ENCODE measurements at places on chromosomes 6 and 20.

DNA sequence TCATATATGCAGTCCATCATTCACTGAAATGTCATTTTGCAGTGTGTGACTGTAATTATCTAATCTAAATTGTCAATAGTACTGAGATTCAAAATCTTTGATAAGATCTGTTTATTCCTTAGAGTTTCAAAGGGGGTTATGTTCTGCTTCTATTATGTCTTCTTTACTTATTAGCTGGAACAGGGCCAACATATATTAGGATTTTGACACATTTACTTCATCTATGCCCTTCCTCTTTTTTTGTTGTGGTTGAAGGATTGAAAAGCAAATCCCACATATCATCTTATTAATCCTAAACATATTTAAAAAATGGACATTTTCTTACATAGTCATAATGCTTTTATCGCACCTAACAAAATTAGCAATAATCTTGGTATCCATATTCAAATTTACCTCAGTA lies 30.3 kb upstream of the MAS1 start:
- H3K27ac ChIP-seq = no peak overlapping the region
- H3K4me1 ChIP-seq = peaks cover 4% of the 10 kb centered on the region
- no peak for DNase-seq

DNA sequence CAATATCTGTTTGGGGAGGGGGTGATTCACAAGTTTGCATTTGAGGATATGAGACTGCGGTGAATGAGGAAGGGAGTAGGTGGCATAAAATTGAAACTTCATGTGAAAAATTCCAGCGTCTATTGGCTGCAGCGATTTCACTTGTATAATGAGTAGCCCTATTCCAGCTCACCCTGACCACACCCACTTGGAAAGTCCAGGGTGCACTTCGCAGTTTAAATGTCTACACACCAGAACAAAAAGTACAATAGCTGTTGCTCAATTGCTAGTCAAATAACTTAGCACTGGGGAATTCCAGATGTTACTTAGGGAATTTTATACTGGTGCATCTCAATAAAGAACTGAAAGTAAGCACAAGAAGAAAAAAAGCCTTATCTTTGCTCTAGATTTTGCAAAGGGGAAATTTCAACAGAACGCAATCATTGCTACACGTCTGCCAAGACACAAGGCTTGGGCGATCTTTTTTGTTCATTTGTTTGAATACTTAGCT lies 6.3 kb downstream of the TNFAIP3 start:
- peaks cover 25% of the 10 kb centered on the region for H3K36me3 ChIP-seq
- peak; percentile 84 for DNase-seq
- no peaks in the 10 kb centered on the region for H3K27me3 ChIP-seq
- peak overlapping the region; percentile 5 for H3K27ac ChIP-seq
- H3K4me1 ChIP-seq = peaks cover 20% of the 10 kb centered on the region

- H3K36me3 ChIP-seq = no peaks in the 10 kb centered on the region
- no peak for DNase-seq
- no peaks in the 10 kb centered on the region for H3K27me3 ChIP-seq
- no peaks in the 10 kb centered on the region for H3K4me1 ChIP-seq
- H3K27ac ChIP-seq = no peak overlapping the region
Observed at GRCh38 chr6:140874066-140874465, 1258.7 kb upstream of the GJE1 start.

DNA sequence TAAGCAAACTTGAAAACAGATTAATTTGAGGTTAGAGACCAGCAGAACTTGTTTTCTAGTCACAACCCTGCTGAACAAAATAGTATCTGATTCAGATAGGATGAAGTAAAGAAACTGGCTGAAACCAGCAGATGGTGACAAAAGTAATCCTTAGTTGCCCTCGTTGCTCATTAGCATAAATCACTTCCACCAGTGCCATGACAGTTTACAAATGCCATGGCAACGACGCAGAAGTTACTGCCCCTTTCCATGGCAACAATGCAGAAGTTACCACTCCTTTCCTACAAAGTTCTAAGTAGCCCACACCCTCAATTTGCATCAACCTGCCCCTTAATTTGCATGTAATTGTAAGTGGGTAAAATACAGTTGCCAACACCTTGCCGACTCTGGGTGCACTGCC lies 23.7 kb downstream of the SNRPB start:
- no peaks in the 10 kb centered on the region for H3K27me3 ChIP-seq
- H3K4me3 ChIP-seq = no peak overlapping the region
- no peak overlapping the region for H3K27ac ChIP-seq
- no peaks in the 10 kb centered on the region for H3K36me3 ChIP-seq
- no peak for DNase-seq

- H3K36me3 ChIP-seq = no peaks in the 10 kb centered on the region
- no peak for DNase-seq
- H3K27ac ChIP-seq = no peak overlapping the region
- no peaks in the 10 kb centered on the region for H3K4me1 ChIP-seq
- H3K4me3 ChIP-seq = no peak overlapping the region
Observed at GRCh38 chr6:89260832-89261231, 43.7 kb upstream of the GABRR1 start.

GRCh38 chr20:32067234-32067821 lies 15.3 kb downstream of the HCK start:
- H3K27ac ChIP-seq = no peak overlapping the region
- no peaks in the 10 kb centered on the region for H3K4me1 ChIP-seq
- no peak for DNase-seq
- peaks cover 22% of the 10 kb centered on the region for H3K27me3 ChIP-seq
- no peaks in the 10 kb centered on the region for H3K36me3 ChIP-seq

- no peak for DNase-seq
- H3K4me1 ChIP-seq = no peaks in the 10 kb centered on the region
- peaks cover 9% of the 10 kb centered on the region for H3K36me3 ChIP-seq
Observed at GRCh38 chr20:49914310-49915117, 815 bp downstream of the SPATA2 start.

- H3K36me3 ChIP-seq = no peaks in the 10 kb centered on the region
- no peak overlapping the region for H3K27ac ChIP-seq
- no peaks in the 10 kb centered on the region for H3K27me3 ChIP-seq
- H3K4me1 ChIP-seq = no peaks in the 10 kb centered on the region
- H3K4me3 ChIP-seq = no peak overlapping the region
Observed at GRCh38 chr20:15487030-15487429, 1086.2 kb downstream of the KIF16B start.

DNA sequence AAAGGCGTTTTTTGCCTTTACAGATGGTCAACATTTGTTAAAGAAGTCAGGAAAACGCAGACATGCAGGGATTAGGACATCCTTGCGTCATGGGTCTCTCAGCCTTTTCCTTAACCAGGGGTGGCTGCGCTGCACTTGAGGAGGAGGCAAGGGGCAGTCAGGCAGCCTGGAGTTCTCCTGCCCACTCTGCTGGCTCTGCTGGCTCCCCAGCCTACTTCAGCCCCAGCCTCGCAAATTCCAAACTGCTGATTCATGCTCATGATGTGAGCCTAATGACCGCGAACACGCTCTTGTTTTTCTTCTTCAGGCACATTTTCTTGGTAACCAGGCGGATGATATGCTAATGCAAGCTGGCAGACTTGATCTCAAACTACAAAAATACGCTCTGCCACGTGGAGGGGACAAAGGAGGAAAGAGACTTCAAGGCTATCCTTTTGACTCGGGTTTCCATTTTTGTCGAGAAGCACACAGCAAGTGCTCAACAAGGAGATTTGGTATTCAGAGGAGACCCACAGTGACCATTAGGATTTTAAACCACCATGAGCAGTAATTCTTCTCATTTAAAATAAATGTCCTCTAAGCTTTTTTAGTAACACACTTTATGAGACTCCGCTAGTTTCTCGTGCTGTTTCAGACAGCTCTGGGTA lies 290.3 kb upstream of the STXBP5 start:
- H3K27me3 ChIP-seq = no peaks in the 10 kb centered on the region
- peak; percentile 88 for DNase-seq
- H3K4me3 ChIP-seq = peak overlapping the region; percentile 36
- H3K27ac ChIP-seq = peak overlapping the region; percentile 66
- H3K36me3 ChIP-seq = no peaks in the 10 kb centered on the region
- H3K4me1 ChIP-seq = peaks cover 7% of the 10 kb centered on the region
